ENCODE measurements at places on chromosomes 2 and 18. TPM values are rescaled to one million over a fixed set of nuclear protein-coding genes. Genes with fewer than 3 reads are reported as not detected.

OXER1 gene
- 7.6 TPM for total RNA-seq

TMEM178A gene
- total RNA-seq: not detected

CDK15 gene
- not detected for total RNA-seq

CNGA3 gene
- not detected for total RNA-seq

CAPN13 gene
- not detected for total RNA-seq

EDAR gene
- not detected for total RNA-seq

GRCh38 chr2:225465827-225466226, 66.3 kb downstream of the NYAP2 start:
- no peak for DNase-seq

- no peak for DNase-seq
These were observed 156.7 kb downstream of the RNF152 start for GRCh38 chr18:61736133-61736532.

GRCh38 chr2:70477441-70477844, 76.2 kb downstream of the TGFA start:
- DNase-seq: no peak

Measured in GM12878 (cell line).